SW 1271 (cell line): ENCODE measurements at places on chromosomes 7 and 10.

- DNase-seq: no peak
Measured at GRCh38 chr10:70523057-70523456, 44.5 kb downstream of the PALD1 start.

DNA sequence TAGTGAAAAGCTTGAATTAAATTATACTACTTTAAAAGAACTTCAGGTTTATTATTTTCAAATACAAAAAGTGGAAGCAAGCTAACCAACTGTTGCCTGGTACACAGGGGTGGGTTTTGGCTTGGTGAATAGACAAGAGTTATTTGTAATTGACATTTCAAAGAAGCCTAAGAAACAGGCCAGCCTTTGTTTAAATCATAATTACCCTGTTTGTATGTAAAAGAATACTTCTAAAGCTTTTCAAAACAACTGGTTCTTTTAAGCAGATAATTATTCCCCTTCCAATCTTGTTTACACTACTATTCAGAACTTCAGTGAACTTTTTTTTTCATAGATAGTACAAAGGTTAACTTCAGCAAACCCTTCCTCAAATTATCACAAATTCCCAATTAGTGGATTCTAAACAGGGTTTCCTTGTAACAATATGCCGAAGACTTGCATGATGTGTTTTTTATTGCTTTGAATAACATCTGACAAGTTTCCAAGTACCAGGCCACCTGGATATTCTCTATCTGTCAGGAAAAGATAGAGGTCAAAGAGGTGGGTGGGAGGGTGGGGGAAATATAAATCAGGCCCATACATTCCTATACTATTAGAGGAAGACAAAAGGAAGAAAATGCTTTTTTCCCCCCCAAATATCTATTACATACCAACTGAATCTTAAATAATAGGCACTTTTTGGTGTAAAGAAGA is 20.4 kb downstream of the SSMEM1 start:
- DNase-seq: no peak

DNA sequence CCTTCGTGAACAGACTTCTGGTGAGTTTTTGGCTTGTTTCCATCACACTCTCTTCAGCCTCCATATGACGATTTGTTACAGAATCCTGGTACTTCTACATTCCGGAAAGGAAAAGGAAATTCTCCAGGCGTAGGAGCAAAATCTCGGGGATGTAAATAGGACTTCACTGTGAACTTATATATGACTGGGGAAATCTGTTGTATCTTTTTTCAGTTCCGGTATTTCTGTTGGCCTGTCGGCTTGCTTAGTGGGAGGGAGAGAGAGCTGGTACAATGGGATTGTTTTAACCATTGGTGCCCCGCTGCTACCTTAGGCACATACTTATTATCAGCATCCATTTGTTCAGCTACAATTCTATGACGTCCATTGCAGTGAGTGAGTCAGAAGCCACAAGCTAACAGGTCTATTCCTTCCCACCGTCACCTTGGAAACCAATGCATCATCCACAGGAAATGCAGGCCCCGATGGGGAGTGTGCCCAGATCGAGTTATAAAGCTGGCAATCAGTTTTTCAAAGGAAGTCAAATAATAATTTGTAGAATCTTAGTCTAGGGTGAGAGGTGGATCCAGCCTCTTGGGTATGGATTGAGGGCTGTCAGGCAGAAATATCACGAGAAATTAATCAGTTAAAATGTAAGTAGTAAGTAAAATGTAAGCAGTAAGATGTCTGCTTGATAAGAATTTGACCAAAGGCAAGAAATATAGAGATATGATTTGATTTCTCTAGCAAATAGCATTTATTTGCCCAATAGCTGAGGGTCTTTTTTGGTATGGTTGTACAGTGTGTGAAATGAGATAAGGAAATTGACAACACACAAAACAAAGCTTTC is 92.0 kb upstream of the MKLN1 start:
- peak; percentile 96 for DNase-seq

DNA sequence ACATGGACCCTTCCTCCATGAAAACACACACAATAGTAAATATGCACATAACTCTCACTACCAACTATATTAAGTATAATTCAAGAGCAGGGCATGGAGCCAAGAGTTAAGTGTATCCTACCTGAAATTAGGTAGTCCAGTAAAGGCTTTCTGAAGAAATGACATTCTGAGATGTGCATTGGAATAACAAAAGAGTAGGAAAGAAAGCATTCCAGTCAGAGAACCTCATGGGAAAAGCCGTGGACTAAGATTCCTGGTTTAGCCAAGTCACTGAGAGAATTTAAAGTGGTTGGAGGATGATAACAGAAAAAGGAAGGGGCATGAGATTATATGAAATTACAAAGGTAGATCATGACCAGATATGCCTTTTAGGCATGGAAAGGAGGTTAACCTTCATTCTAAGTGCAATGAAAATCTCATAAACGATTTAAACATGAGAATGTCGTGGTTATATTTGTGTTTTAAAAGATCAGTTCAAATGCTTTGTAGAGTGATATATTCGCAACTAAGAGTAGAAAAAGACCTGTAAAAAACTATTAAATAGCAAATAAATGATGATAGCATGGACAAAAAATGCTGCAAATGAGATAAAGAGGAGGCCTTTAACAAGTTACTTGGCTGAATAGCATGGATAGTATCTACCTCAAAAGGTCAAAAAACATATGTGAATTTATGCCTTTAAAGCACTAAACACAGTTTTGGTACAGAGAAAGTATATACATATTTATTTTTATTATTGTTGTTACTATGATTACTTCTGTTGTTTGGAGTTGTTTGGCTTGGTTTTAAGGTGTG is 767.4 kb upstream of the GHITM start:
- DNase-seq: no peak

DNA sequence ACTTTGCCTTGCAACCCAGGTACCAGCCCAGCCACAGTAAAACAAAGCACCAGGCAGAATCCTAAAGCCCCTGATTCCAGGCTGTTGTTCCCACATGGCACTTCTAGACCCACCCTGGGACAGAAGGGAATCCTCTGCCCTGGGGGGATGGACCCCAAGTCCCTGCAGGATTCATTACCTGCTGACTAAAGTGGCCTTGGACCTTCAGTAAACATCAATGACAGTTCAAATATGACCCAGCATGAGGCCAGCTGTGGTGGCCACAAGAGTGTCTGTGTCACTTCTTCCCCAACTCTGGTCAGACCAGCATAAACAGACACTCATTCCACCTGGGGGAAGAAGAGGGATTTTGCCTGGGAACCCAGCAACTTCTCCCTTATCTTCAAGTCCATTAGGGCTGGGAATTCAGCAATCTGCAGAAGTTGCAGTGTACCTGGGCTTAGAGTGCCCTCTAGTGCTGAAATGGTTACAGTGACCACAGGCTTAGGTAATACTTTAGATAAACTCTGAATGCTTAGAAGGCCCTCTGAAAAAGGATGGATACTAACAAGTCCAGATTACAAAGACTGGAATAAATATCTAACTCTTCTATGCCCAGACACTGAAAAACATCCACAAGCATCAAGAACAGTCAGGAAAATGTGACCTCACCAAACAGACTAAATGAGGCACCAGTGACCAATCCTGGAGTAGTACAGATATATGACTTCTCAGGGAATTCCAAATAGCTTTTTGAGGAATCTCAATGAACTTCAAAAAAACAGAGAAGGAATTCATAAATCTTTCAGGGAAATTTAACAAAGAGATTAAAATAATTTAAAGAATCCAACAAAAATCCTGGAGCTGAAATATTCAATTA is 108.5 kb upstream of the TMEM168 start:
- DNase-seq: peak; percentile 28

GRCh38 chr10:93722550-93722949 is 20.2 kb upstream of the FRA10AC1 start:
- no peak for DNase-seq

DNA sequence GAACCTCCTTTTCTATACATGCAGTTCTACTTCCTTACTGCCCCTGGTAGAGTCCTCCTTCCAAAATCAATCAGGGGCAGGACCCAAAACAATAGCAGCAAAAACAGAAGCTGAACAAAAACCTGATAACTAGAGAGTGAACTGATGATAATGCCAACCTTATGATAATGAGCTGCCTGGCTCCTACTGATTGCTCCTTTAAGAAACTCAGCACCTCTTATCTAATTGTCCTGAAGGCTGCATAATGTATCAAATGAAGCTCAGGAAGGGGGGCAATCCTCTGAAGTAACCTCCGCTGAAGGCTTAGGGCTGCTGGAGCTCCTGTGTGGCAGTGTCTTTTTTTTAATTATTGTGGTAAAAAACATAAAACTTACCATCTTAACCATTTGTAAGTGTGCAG is 257.0 kb downstream of the PHTF2 start:
- no peak for DNase-seq

GRCh38 chr7:37173670-37174069 is 275.0 kb downstream of the ELMO1 start:
- DNase-seq: no peak

GRCh38 chr10:45253183-45253914 is 62.1 kb downstream of the OR13A1 start:
- no peak for DNase-seq

- no peak for DNase-seq
Measured at GRCh38 chr7:83248000-83248399, 85.3 kb upstream of the PCLO start.

DNA sequence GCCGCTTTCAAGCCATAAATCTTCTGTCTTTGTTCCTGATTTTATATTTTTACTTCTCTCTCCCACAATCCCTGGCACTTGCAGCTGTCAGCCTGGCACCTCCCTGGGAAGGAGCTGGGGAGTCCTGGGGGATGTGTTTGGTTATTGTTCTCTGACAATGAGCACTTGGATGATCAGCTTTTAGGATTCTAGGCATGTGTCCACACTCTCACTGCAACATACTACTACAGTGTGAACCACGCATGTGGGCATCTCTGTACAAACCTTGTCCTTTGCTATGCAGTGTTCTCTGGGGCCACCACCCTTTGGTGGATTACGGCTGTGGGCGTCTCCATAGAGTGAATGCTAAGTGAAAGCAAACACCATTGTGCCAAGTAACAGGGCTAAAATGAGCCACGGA is 168.4 kb upstream of the KMT2E start:
- no peak for DNase-seq

DNA sequence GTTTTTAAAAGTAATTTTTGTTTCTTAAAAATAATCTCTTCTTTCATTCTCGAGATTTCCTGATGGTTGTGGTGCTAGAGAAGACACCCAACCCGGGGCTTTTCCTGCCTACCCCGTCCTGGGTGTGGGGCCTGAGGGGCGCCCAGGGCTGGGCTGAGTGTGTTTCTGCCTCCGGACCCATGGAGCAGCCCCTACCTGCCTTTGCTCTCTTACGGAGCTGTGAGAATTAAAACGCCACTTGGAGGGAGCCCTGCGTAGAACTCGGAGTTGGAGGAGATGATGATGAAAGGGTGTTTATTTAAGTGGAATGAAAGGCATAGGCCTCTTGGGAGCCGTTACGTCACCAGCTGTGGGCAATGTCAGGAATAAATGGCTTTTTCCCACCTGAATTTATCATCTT is 261.8 kb upstream of the SHH start:
- no peak for DNase-seq

- DNase-seq: no peak
Measured at GRCh38 chr10:58868736-58869435, 307.6 kb upstream of the PHYHIPL start.

GRCh38 chr7:22667562-22668239 is 59.3 kb upstream of the IL6 start:
- DNase-seq: no peak

- no peak for DNase-seq
Measured at GRCh38 chr10:81021428-81022129, 483.9 kb downstream of the SH2D4B start.

- DNase-seq: no peak
Measured at GRCh38 chr10:17510242-17510908, 56.0 kb upstream of the ST8SIA6 start.

GRCh38 chr10:123645016-123645415 is 21.1 kb upstream of the GPR26 start:
- DNase-seq: no peak

DNA sequence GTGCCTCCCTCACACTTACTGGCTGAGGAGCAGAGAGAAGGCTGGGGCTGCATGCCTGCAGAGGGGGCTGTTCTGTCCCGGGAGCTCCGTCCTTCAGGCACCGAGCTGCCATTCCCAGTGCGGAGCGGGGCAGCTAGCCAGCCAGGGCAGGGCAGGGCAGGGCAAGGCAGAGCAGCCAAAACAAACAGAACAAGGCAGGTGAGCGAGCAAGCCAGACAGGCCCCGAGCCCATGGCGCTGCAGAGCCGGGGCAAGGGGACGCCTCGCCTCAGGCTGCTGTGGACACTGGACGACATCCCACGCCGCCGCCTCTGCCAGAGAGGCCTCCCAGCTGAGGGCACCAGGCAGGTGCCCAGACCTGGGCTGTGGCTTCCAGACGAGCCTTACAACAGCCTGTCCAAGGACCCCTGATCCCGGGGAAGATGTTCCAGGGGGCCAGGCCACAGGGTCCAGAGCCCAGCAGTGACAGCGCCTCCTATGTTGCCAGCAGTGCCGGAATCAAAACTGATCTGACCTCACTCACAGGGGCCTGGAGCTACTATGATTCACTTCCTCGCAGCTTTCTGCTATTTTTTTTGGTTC is 8.2 kb upstream of the NDST2 start:
- no peak for DNase-seq

GRCh38 chr7:95904099-95904498 is 131.7 kb downstream of the DYNC1I1 start:
- no peak for DNase-seq

- no peak for DNase-seq
Measured at GRCh38 chr7:37290731-37291130, 157.9 kb downstream of the ELMO1 start.

- no peak for DNase-seq
Measured at GRCh38 chr7:151453326-151453791, 13.4 kb upstream of the CRYGN start.

GRCh38 chr7:101390901-101391301 is 28.2 kb downstream of the COL26A1 start:
- DNase-seq: no peak

- no peak for DNase-seq
Measured at GRCh38 chr10:46555713-46556514, 544 bp downstream of the GPRIN2 start.

DNA sequence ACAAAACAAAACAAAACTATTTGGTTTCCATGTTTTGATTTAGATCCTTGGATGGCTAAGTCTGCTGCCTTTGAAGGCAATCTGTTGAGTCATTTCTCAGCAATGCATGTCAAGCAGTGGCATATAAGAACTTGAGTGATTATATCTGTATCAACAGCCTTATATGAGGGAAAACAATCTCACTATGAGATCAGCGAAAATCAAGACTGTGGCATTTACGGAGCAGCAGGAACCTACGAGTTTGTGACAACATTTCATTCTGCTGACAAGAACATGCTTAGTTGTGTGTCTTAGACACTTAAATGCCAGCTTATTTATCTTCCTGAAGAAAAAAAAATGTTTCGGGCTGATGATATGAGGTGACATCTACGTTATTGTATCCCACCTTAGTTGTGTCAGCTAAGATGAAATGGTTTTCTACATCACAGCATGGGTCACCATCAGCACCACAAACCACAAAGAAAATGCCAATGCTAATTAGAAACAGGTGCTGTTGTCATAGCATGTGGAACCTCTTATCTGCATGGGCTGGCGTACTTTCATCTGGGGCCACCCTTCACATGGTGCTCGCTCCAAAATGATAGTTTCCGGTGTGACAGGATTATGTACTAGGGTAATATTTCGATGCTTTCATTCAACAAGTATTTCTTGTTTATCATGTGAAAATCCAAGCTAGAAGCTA is 1085.5 kb downstream of the SORCS1 start:
- DNase-seq: no peak
